Activated T-cell treated with anti-CD3 and anti-CD28 coated beads, Interleukin-2, amount 50 U/mL, for 24 hours (primary cell): ENCODE measurements at places on chromosomes 13 and 19.

DNA sequence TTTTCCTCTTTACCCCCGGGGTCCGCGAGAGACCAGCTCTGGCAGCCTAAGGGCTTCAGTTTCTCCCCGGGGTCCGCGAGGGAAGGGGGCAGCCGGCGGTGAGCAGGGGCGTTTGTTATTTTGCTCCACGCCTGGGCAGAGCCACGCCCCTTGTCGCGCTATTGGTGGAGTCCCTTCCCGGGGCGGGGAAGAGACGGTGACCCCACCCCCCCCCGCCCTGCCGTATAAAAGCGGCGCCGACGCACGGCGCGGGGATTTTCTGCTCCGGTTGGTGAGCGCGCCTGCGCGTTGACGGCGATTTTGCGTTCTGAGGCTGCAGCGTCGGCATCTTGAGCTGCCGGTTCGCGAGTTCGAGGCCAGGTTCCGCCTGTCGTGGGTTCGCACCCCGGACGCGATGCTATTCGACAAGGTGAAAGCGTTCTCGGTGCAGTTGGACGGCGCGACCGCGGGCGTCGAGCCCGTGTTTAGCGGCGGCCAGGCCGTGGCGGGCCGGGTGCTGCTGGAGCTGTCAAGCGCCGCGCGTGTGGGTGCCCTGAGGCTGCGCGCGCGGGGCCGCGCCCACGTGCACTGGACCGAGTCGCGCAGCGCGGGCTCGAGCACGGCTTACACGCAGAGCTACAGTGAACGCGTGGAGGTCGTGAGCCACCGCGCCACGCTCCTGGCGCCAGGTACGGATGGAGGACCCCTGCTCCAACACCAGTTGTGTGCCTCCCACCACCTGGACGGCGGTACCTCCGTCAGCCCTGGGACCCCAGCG lies at the start of gene ARRDC2:
ARRDC2 (plus strand) TSS at position 254 of the 757 bp plus-strand sequence; CDS start at position 395, 141 bp downstream.
- DNase-seq: peak; percentile 89

GRCh38 chr13:50153401-50153800 lies 138.2 kb downstream of the KCNRG start:
- DNase-seq: no peak

- DNase-seq: peak; percentile 62
These were observed 405.0 kb downstream of the COG6 start for GRCh38 chr13:40060296-40061007.

GRCh38 chr13:39105110-39105509 lies 66.9 kb downstream of the NHLRC3 start:
- no peak for DNase-seq

- peak; percentile 86 for DNase-seq
These were observed 22.8 kb upstream of the SIGLEC11 start for GRCh38 chr19:49983645-49984229.

DNA sequence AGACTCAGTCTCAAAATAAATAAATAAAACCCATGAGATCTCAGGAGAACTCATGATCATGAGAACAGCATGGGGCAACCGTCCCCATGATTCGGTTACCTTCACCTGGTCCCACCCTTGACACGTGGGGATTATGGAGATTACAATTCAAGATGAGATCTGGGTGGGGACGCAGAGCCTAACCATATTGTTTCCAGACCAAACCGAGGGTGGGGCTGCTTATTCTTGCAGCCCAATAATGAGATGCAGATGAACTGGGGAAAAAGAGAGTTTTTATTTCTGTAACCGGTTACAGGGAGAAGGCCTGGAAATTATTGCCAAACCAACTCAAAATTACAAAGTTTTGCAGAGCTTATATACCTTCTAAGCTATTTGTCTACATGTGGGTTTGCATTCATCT lies 12.8 kb downstream of the TRAPPC2B start:
- no peak for DNase-seq

GRCh38 chr13:100341327-100341726 lies 247.3 kb downstream of the GGACT start:
- no peak for DNase-seq

DNA sequence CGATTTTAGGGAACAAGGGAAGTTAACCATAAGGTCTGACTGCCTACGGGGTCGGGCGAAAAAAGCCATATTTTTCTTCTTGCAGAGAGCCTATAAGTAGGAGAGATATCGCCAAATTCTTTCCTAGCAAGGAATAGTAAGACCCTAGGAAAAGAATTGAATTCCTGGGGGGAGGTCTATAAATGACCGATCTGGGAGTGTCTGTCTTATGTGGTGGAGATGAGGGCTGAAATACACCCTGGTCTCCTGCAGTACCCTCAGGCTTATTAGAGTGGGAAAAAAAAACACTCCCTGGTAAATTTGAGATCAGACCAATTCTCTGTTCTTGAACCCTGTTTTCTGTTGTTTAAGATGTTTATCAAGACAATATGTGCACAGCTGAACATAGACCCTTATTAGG lies 447.5 kb upstream of the ATXN8OS start:
- DNase-seq: no peak

DNA sequence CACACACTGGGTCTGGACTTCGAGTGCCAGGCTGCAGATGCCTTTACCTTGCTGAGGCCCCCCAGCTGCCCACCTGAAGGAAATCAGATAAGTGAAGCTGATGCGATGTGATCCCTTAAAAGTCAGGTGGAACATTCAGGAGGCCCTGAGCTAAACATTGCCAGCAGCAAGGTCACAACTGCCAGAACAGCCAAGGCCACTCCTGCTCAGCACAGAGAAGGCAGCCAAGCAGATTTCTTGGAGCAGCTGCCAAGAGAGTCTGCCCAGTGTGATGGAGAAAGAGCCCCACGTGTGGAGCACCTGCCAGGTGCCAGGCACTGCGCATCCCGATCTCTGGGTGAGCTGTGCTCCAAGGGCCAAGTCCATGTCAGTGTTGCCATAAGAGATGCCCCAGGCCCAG lies 20.6 kb upstream of the UQCRFS1 start:
- no peak for DNase-seq

GRCh38 chr19:8050274-8051096 lies 2.1 kb upstream of the CCL25 start:
- DNase-seq: peak; percentile 94

DNA sequence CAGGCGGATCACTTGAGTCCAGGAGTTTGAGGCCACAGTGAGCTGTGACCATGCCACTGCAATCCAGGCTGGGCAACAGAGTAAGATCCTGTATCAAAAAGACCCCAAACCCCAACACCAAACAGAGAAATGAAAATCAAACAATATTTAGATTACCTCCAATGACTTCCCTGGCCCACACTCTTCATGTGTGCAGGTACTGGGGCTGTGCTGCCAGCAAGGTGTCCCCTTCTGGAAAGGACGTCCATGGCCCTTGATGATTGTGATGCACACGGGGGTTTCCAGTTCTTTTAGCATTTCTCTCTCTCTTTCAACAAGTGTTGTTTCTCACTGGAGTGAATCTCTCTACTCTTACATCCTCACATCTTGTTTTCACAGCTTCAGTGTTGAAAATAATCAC lies 23.7 kb upstream of the LGALS14 start:
- DNase-seq: no peak

- DNase-seq: no peak
These were observed 717.4 kb upstream of the SPRY2 start for GRCh38 chr13:81058211-81058915.

DNA sequence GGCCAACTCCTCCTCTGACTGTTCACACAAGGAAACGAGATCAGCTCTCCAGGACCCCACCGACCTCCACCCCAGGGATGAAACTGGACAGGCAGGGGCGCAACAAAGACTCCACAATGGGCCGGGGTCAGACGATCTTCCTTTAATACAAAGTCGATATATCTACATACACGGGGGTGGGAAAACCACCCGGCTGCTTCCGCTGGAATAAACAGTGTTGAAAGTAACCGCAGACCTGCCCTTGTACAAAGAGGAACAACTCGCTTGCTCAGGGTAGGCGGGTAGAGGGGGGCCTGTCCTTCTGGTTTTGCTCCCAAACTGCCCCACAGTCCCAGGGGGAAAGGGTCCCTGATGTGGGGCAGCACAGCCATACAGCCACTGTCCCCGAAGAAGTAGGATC lies 135.2 kb downstream of the PTPRS start:
- DNase-seq: no peak

GRCh38 chr19:5632657-5633056 lies 9.8 kb downstream of the SAFB start:
- no peak for DNase-seq

GRCh38 chr13:78806457-78806856 lies 147.5 kb upstream of the OBI1 start:
- DNase-seq: no peak

- DNase-seq: peak; percentile 65
These were observed 10.1 kb downstream of the AP2S1 start for GRCh38 chr19:46840498-46840942.

- DNase-seq: no peak
These were observed 68.2 kb downstream of the STK24 start for GRCh38 chr13:98508685-98509084.

- no peak for DNase-seq
These were observed 20.5 kb downstream of the ZNF607 start for GRCh38 chr19:37699057-37699456.

DNA sequence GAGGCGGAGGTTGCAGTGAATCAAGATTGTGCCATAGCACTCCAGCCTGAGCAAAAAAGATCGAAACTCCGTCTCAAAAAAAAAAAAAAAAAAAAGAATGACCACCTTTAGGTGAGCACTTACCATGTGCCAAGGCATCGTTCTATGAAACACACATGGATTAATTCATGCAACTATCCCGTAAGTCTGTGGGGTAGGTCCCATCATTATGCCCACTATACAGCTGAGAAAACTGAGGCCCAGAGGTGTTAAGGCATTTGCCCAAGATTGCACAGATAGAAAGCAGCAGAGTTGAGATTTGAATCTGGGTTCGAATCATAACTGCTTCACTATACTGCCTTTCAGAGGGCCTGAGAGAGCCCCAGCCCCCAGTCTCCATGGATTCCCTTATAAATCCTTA lies 2.3 kb downstream of the GMFG start:
- DNase-seq: no peak

DNA sequence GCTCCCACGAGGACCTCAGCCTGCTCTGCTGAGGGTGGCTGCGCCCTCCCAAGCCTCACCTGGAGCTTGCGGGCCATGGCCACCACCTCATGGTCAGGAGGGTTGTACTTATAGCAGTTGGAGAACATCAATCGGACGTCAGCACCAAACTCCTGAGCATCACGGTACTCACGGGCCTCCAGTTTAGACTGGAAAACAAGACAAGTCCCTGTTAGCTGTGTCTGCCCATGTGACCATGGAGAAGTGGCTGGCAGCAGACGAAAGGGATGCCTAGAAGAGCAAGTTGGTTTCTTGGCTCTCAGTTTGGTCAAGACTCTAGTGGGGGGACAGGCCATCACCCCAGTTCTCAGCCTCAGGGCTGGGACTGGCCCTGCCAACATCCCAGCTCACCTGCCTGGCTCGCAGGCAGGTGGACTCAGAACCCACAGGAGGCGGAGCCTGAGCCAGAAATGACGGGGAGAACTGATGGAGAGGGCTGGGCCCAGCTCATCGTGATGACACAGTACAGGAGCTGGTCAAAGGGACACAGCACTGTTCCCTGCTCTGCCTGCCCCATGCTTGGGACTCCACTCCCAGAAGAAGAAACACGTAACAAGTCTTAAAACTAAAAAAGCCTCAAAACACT lies 31.2 kb upstream of the EPHX3 start:
- DNase-seq: no peak

- DNase-seq: peak; percentile 63
These were observed 697 bp upstream of the DGKH start for GRCh38 chr13:42047561-42048341.

DNA sequence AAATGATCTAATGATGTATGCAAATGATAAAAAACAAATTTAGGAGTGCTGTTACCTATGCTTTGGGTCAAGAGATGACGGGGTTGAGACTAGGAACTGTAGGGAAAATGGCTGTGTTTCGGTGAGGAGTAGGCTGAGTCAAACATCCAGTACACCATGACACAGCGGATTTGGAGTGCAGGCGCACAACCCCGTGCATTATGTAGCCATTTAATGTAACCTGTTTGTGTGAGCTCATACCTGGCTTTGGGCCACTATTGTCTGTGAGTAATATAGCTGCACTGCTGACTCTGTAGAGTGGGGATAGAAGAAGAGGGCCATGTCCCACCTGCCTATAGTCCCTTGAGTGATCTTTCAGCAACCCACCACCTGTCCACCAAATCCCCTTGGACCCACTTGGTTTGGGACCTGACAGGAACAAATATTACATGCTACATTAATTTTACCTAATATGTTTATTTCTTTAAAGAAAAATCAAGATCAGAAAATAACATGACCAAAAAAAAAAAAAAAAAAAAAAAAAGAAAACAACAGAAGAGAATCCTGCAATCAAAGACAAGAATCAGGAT lies 95.5 kb upstream of the KLHL1 start:
- DNase-seq: no peak

- DNase-seq: no peak
These were observed 55.2 kb downstream of the ATP7B start for GRCh38 chr13:51955816-51956603.

DNA sequence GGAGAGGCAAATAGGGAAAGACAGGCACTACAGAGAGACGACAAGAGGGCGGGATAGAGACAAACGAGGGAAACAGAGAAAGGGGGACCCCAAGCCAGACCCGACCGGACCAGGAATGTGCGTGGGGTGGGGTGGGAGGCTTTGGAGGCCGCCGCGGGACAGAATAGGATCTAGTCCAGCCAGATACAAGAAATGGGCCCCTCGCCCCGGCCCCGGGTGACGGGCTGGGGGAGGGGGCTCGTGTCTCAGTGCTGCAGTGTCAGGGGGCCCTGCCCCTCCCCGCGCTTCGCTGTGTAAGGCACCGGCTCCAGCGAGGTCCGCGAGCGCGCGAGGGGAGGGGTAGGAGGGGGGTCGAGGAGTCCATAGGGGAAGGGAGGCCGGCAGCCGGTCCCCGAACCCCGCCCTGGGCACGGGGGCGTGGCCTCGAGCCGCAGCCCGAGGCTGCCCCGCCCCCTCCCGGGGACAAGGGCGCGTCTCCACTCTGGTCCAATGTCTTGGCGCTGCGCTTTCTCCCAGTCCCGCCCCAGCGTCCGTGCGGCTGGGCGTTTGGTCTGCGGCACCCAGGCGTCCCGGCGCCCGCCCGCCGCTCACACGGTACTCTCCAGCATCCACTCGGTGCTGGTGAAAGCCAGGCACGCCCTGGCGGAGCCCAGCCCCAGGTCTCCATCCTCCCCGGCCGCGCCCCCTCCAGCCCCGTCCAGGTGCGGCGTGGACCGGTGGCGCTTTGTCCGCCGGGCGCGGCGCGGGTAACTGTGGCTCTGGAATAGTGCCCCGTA lies 11.0 kb downstream of the IFNL1 start:
- DNase-seq: no peak
